ENCODE measurements at places on chromosomes 7 and 10.

- no peak for DNase-seq
These were observed 159.5 kb downstream of the RPS24 start for GRCh38 chr10:78193189-78193588.

DNA sequence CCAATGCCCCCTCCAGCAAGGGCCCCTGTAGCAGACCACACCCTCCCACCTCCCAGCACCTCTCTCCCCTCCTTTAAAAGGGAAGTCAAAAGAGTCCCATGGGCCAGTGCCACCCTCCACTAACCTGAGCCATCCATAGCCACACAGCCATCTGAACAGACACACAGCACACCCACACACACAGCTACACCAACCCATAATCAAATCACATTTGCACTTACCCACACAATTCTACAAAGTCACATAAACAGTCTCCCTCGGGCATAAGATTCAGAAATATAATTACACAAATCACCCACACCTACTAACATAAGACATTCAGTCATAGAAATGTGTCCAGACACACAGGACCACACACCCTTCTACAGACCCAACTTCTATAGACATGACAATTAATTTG lies 96.3 kb downstream of the HIF1AN start:
- no peak for DNase-seq

- DNase-seq, result no peak
These were observed 357.1 kb downstream of the PRPF18 start for GRCh38 chr10:13943735-13944398.

- peak; percentile 98 for DNase-seq
These were observed at the start of gene PPA1 for GRCh38 chr10:70233109-70233938. Gene PPA1, minus strand, starts transcription at chr10:70233429. Its CDS starts 102 bp downstream, at chr10:70233327.

GRCh38 chr7:52700349-52700748 lies 335.1 kb upstream of the POM121L12 start:
- no peak for DNase-seq

DNA sequence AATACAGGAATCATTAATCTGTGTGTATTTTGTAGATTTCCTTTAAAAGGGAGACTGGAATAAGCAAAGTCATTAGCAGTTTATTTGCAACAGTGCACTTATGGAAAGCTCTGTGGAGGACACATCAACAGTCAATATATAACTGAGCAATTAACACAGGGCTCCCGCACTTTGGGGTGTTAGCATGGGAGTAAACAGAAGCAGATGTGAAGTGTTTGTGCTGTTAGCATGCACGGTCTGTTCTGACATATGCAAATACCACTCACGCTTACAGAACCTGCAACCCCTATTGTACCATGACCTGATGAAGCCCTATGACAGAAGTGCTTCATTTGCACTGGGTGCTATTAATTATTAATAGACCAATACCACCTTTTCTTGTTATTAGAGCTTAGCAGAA lies 118.9 kb downstream of the PPP1R3A start:
- DNase-seq, result no peak

- DNase-seq, result no peak
These were observed 52.0 kb downstream of the JAZF1 start for GRCh38 chr7:28128608-28129007.

- DNase-seq, result no peak
These were observed 449.9 kb downstream of the INHBA start for GRCh38 chr7:41252957-41253356.

DNA sequence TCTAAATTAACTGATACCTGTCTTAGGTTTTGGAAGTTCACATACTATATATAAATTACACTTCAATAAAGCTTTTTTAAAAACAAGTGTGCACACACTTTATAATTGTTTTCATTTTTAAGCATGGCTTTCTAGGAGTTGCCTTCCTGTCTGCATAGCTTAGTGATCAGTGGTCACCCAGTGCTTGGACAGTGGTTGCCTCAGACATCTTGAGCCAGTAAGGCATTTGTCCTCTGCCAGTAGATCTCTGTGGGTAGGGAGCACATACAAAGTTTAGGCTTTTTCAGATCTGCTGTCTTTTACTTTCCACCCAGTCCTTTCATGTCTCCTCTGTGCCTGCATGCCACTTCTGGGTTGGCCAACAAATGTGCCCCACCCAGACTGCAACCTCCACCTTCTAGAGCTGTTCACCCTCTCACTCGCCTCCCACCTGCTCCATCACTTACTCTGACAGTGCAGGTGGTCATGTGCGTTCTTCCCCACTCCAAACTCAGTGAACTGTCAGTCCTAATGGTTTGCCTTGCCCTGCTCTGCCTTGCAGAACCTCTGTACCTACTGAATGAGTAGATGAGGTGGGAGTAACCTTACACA lies 31.7 kb downstream of the TPST1 start:
- no peak for DNase-seq

DNA sequence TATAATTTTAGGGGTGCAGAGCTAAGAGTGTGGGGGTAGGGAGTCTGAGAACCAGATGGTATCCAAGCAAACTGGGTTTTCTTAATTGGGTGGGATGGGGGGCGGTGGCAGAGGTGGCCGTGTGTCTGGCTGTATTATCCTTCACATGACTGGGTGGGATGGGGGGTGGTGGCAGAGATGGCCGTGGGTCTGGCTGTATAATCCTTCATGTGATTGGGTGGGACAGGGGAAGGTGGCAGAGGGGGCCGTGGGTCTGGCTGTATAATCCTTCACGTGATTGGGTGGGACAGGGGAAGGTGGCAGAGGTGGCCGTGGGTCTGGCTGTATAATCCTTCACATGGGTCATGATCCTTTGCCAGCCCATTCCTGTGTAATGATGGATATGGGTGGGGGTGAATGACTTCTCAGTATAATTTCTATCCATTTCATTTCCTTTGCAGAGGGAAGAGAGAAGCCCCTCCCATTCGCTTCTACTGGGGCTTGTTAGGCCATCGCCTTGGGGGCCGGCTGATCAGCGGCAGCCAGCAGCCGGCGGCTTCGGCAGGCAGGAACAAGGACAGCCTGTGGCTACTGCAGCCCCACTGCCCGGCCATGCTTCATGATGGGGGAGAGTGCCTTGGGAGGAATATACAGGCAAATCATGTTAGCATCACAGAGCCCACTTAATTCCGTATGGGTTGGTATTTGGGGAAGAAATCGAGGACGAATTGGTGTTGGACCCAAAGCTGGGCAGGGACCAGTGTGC lies 179.6 kb upstream of the MKI67 start:
- no peak for DNase-seq

- DNase-seq, result no peak
These were observed 161.7 kb downstream of the FANK1 start for GRCh38 chr10:126058104-126058503.

GRCh38 chr10:15181576-15182156 lies 13.2 kb upstream of the NMT2 start:
- no peak for DNase-seq

GRCh38 chr7:32869716-32870115 lies 21.8 kb downstream of the KBTBD2 start:
- no peak for DNase-seq

DNA sequence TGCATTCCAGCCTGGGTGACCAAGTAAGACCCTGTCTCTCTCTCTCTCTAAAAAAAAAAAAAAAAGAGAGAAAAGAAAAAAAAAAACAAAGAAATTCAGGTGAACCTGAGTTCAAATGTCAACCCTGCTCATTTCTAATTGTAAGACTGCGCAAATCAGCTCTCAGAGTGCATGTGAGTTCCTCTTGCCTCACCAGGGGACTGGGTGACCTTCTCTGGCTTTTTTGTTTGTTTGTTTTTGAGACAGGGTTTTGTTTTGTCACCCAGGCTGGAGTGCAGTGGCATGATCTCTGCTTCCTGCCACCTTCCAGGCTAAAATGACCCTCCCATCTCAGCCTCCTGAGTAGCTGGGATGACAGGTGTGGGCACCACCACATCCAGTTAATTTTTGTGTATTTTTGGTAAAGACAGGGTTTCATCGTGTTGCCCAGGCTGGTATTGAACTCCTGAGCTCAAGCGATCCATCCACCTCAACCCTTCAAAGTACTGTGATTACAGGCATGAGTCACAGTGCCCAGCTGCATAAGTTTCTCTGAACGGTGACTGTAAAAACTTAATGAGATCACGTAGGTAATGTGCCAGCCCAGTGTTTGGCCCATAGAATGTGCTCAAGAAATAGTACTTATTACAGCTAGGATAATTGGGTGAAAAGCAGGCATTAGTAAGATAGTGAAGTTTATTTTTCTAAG lies 45.3 kb upstream of the BAMBI start:
- no peak for DNase-seq

DNA sequence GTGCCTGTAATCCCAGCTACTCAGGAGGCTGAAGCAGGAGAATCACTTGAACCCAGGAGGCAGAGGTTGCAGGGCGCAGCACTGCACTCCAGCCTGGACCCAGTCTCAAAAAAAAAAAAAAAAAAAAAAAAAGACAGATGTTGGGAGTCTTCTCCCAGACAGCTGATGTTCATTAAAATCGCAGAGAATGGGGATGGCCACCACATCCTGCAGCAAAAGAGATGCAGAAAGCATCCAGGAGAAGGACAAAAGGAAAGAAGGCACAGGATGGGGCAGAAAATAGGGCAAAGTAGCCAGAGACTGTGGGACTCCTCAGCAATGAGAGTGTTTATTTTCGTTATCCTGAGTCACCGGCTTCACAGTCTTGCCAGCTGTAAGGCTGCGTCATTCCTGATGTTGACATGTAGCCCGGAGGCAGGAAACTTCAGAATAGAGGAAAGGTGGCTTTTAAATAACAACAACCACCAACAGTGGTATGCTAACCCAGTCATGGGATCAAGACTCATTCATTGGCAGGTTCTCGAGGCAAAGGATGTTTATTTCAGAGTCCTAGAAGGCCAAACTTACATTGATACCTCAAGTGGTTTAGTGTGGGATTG lies 149.5 kb upstream of the SVIL start:
- no peak for DNase-seq

GRCh38 chr10:43906490-43906889 lies 257.8 kb upstream of the ZNF32 start:
- peak; percentile 30 for DNase-seq

GRCh38 chr10:12629767-12630165 lies 280.4 kb downstream of the CAMK1D start:
- DNase-seq, result no peak

- DNase-seq, result peak; percentile 40
These were observed 398 bp downstream of the DENND11 start for GRCh38 chr7:141701489-141702046.

DNA sequence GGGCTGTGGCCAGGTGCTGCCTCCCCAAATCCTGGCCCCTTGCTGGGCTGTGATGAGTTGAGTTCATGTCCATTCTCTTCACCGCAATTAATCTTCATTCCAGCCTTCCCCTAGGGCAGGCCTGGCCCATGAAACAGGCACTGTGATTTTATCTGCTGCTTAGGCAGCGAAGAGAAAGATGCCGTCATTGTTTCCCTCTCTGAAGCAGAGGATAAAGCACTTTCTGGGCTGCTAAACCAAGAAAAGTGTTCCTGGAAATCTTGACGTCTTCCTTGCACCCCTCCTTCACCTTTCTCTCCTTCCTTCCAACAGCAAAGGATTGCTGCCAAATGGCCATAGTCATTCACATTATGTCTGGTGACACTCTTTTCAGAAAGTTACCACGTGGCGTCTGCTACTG lies 265.9 kb downstream of the ZEB1 start:
- no peak for DNase-seq

DNA sequence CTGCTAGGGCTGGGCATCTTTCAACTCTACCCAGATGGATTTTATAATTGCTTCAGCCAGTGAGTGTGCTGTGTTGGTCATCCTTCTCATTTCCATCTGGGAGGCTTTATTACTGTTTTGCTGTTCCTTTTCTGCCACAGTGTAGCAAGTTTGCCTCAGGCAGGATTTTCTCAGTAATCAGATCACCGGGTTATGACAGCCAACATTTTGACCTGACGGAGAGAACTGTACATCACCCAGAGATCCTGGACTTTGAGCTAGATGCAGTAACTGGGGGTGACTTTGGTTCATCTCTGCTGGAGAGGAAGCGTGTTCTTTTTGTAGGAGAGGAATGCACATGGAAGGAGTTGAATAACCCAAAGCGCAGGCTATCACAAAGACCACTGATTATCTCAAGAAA lies 111.8 kb upstream of the AGR3 start:
- DNase-seq, result peak; percentile 38

DNA sequence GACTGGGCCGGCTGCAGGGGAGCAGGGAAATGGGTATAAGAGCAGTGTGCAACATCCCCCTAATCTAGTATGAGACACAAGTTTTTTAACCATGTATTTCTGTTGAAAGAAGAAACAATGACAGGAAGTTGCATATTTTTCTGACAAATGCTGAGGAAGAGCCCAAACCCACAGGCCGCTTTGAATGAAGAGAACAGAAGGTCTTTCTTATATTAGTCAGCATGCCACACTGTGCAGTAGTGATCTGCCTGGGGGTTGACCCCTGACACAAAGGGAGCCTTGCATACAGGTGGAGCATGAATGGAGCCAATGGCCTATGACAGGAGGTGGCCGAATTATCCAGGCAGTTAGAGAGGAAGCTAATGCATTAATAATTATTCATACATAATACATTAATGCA lies 518.3 kb downstream of the PLXDC2 start:
- DNase-seq, result no peak

GRCh38 chr10:103855424-103855823 lies at the start of gene SH3PXD2A:
Gene SH3PXD2A, minus strand, starts transcription at chr10:103855576. Its CDS starts 310 bp downstream, at chr10:103855266.
- DNase-seq, result no peak

DNA sequence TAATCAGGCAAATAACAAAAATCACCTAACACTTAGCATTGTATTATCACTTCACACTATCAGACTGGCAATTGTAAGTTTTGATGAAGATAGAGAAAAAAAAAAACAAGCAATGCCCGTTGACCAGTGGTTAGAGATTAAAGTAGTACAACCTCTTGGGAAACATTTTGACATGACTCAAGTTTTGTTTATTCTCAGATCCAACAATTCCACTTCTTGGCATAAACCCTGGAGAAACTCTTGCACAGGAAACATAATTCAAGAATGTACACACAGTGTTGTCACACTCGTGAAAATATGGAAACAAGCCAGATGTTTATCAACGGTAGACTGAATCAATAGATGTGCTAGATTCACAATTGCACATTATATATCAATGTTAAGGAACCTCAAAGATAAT lies 37.2 kb downstream of the FRMD4A start:
- DNase-seq, result no peak

DNA sequence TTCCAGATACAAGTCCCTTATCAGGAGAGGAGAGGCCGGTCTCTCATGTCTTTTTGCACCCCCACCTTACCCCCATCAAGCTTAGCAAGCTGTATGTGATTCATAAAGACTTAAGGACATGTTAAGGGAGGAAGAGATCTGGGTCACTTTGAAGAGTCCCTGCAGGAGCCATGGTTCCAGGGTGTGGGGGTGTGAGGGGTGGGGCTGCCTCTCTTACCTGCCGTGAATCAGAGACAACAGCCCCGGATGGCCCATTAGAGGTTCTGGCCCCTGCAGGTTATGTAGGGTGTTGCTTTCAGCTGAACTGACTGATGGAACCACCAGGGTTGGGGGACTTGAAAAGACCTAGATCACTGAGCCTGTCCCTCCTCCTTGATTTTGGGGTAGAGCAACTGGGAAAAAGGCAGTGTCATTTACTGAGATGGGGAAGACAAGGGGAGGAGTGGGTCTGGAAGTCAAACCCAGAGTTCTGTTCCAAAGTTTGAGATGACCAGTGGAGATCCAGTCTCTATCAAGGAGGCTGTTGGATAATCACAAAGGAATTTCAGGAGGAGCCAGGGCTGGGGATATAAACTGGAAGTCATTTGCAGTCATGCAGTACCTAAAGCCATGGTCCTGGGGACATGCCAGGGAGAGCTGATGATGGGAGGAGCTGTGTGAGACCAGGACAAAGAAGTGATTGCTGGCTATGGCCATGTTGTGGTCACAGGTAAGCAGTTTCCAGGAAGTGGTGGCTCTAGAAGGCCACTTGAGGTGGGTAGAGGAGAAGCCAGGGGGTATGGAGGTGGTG lies 23.1 kb downstream of the ADAMTS14 start:
- DNase-seq, result no peak

- no peak for DNase-seq
These were observed 3.1 kb upstream of the SMURF1 start for GRCh38 chr7:99146979-99147378.

GRCh38 chr7:139591550-139592195 lies 68.2 kb downstream of the CLEC2L start:
- DNase-seq, result peak; percentile 3

All from testis (tissue), 5 donors.